ENCODE measurements at places on chromosomes 6 and 20.

DNA sequence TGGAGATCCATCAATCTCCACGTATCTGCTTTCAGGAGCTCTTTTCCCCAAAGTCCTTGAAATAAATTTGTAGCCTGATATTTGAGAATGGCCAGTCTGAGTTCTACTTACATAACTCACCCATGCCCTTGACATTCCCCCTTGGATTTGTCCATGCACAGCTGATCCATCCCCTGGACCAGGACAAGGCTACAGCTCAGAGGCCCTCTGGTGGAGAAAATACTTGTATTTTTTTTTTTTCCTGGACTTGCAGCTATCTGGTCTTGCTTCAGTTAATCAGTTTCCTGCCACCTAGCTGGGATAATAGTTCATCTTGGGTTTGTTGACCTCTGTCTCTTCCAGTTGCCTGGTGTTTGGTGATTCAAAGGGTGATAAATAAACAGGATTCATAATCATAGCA lies 467.6 kb downstream of the DHX35 start:
- peak; percentile 39 for DNase-seq

DNA sequence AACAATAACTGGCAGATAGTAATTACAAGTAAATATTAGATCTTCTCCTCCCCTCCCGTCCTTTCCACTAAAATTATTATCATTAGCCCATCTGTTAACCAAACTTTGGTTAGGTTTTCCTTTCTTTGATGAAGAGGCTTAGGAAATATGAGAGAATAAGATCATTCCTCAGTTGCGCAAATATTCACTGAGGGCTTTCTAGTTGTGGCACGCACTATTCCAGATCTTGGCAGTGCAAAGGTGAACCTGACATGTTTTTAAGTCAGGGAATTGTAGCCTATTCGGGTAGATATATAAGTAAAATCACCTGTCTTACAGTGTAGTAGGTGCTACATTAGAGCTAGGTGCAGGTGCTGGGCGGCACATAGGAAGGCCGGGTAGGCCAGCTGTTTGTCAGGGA lies 31.1 kb downstream of the RNF217 start:
- DNase-seq = no peak

DNA sequence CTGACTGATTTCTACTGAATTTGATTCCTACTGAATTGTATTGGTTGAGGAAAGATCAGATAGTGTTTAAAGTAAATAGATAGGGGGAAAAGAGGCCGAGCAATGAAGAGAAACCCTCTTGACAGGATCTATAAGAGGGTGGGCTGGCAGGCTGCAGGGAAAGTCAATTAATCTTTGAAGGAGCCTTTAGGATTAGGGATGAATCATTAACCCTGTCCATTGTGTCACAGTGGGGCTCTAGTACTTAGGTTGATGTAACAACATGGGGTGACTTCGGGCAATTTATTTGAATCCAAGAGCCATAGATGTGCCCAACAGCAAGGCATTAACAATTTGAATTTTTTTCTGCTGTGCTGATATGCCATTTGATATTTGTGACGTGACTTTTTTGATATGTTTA lies 7.5 kb downstream of the RFX6 start:
- DNase-seq = no peak

DNA sequence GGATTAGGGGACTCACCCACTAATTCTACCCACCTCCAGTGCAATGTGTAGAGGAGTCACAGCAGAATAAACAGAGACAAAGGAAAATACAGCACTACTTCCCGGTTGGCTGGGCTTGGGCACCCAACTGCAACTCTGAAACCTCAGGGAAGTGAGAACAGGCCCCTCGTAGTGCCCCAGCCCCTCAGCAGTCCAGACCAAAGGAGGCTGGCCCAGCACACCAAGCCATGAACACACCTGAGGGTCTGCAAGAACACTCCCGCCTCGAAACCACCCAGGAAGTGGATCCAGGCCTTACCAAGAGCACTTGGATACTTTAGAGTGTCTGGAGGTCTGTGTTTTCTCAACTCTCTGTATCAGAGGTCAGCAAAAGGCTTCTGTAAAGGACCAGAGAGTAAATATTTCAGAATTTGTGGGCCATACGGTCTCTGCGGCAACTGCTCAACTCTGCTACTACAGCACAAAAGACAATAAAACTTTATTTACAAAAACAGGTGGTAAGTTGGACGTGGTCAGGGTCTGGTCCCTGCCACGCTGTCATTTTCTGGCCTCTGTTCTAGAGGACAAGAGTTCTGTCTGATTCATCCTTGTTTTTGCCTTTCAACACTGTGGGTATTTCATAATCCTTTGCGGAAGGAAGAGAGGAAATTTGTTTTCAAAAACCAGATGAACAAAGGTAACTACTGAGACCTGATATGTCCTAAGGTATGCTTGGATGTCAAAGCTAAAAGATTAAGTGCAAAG lies 154.6 kb downstream of the PTPRT start:
- no peak for DNase-seq

GRCh38 chr6:14312587-14312986 lies 195.0 kb downstream of the CD83 start:
- no peak for DNase-seq

DNA sequence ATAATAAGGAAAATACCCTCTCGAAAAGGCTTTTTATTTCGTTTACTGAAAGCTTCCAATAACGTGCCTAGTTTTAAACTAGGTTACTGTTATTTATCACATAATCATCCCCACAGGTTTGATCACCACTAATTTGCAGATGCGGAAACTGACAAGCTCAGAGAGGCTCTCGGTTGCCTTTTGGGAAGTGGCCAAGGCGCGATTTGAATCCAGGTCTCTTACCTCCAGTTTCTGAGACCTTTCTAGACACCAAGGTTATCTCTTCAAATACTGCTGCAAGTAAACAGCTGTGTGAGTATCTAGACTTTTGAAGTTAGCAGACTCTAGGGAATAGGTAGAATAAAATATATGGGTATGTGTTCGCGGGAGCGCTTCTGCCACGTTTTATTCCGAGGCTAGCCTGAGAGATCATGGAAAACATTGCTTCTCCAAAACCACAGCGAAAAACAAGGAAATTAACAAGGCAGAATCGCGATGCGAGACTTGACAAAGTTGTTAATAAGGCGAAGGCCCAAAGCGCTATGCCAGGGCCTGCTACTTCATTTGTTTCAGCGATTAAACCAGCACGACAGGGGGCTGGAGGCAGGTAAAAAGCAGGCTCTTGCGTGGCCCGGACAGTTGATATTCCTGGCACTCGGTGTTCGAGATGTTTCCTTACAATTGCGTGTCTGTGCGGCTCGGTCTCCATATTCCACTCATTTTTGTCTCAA lies 1.8 kb upstream of the JARID2 start:
- DNase-seq = no peak

DNA sequence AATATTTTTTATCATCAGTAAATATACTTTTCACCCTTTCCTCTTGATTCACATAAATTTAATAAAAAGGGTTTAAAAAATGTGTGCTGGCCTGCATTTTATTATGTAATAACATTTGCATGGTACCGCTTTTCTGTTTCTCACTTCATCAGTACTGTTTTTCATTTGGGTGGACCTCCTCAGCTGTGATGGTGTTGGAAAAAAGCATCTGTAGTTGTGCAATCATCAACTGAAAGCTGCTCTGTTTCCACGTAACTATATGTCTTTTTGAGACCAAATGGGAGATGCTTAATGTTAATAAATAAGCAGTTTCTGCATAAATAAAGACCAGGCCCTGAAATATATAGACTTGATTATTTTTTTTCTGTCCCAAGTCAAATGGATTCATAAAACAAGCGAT lies 31.6 kb upstream of the CENPW start:
- no peak for DNase-seq

DNA sequence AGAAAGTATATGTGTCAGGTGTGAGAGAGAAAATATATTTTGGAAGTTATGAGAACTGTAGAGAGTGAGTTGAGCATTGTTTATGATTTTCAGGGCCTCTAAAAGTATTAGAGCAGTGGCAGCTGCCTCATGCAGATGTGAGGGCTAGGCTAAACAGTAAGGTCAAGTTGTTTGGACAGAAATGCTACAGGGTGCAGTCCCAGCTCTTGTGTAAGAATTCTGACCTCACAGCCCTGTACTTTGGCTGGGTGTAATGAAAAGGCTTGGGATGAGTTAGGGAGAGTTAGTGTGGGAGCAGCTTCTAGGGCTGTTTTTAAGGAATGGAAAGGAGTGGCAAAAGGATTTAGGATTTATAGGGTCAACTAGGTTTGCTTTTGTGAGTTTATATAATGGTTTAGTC lies 764.8 kb upstream of the ADGRB3 start:
- DNase-seq = no peak

All from NCI-H524 (cell line).